ENCODE measurements at places on chromosomes 13 and 19.

- no peak for DNase-seq
Measured at GRCh38 chr13:50543141-50543540, 300.4 kb downstream of the DLEU7 start.

- DNase-seq = no peak
Measured at GRCh38 chr13:27147530-27148170, 24.0 kb downstream of the USP12 start.

- DNase-seq = no peak
Measured at GRCh38 chr13:62292714-62293480, 877.2 kb upstream of the PCDH20 start.

DNA sequence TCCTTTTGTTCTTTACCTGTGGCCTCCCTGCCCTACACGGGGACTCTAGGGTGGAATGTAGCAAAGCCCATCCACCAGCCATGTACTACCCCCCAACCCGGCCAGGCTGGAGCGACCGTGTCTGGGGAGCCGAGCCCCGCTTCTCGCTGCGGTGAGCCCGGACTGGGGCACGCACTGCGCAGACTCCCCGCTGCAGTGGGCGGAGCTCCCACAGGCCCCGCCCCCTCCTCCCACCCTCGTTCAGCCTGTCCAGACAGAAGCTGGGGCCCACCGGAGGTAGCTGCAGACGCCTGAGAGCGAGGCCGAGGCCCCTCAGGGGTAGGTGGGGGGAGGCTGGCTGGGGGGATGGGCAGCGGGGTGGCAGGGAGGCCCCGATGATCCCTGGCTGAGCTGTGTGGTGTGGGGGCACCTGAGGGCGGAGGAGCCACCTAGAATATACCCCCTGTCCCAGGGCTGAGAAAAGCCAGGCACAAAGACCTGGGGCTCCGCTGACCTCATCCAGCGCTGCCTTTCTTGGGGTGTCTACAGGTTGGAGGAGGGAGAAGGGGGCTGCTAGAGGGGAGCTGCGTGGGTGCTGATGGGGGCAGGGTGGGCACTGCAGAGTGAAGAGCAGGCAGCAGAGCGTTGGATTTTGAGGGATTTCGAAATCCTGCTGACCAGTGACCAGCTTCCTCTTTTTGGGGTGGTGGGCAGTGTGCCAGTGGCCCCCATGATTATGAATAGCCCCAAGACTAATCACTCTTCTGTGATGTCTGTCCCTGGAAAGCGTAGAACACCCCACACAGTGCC, 17.3 kb downstream of the PLD3 start:
- DNase-seq = no peak

DNA sequence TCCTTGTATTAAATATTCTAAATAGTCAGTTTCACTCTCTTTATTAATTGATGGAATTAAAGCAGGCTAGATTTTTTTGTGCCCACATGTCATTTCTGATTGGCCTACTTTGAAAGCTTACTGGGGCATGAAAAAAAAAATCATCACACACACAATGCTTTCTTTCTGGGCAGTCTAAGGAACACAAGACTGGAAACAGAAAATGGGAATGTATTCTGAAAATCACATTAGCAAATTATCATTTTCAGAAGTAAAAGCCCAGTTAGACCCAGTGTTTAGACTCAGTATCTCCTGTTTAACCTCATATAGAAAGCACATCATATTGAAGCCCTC, 339.4 kb downstream of the SPRY2 start:
- DNase-seq = no peak

DNA sequence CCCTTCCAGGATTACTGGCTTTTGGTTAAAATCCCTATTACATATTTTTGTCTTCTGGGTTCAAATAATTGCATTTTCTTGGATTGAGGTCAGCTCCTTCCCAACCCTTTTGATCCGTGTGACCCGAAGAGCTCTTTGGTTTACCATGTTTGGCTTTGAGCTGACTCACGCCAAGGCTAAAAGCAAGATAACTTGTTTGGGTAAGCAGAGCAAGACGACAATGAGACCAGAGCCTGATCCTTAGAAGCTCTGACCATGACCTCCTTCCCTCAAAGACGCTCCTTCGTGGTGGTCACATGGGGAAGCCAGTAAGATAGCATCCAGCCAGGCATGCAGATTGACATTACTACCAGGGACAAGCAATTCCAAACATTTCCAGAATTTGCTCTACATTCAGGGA, 153.8 kb downstream of the DCT start:
- no peak for DNase-seq

DNA sequence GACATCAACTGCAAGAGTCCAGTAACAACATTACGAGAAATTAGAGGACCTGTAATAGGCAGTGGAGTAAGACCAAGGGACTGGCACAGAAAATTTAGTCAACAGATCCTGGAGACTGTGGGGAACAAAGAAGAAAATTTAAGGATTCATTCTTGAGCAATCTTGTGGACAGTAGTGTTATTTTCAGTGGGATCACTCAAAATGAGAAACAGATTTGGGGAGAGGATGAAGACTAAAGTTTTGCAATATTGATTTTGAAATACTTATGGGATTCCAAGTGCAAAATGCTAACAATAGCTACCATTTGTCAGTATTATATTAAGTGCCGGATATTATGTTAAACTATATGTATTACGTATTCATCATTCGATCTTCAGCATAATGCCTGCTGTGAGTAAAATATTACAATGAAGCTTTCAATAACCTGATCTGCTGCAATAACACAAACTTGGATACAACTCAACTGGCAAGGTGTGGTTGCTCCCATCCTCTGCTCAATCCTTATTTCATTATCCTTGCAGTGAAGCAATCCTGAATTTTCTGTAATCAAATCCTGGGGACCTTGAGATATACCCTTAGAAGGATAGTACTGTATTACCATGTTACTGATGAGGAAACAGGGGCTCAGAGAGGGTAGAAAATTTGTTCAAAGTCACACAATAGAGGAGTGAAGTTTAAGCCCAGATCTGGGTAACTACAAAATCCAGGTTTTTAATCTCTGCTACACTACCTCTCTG, 84.2 kb downstream of the SACS start:
- no peak for DNase-seq

DNA sequence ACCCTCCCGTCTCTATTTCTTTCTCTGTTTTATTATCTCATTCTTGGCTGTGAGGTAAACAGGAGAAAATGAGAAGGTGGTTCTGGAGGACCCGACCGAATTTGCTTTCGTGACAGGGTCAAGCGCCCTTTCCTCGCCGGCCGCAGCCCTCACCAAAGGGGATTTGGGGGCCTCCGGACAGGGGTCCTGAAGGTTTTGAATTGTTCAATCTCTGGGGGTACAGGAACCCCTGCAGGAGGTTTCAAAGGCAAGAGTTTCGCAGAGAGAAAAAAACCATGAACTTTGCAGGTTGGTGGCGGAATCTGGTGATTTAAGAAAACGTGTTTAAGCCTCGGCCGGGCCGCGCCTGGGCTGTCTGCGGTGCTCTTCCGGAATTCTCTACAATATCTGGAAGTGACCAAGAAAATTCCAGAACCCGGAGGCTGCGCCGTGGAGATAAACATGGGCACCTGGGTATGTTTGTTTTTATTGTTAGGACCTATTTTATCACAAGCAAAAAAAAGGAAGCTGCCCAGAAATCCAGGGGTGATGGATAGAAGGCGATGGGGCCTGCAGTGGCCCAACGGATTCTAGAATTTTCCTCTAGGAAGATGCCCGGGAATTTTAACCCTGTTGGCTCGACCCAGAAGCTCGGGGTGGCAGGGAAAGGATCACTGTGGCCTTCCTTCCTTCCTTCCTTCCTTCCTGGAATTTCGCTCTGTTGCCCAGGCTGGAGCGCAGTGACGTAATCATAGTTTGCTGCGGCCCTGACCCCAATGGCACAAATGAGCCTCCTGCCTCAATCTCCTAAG, 14.2 kb upstream of the PTBP1 start:
- no peak for DNase-seq

DNA sequence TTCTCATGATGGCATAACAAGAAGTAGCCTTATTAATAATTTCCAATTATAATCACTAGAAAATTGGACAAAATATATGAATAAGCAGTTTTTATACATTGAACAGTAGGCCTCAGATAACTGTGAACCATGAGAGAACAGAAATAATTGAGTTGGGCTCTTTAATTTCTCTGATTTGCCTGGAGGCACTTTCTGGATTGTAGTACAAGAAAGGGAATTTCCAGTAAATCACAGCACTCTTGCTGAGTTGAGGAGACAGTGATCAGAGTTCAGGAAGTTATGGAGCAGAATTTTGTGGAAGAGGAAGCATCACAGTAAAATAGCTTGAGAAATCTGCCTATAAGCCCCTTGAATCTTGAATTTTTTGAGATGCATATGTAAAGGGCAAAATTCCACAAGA, 216.2 kb downstream of the MAB21L1 start:
- no peak for DNase-seq

- DNase-seq = peak; percentile 35
Measured at GRCh38 chr19:34120846-34121639, 51.3 kb upstream of the LSM14A start.

GRCh38 chr13:36549755-36550154, 117.5 kb downstream of the CCNA1 start:
- no peak for DNase-seq
